ENCODE measurements at places on chromosomes 1 and 21.

DNA sequence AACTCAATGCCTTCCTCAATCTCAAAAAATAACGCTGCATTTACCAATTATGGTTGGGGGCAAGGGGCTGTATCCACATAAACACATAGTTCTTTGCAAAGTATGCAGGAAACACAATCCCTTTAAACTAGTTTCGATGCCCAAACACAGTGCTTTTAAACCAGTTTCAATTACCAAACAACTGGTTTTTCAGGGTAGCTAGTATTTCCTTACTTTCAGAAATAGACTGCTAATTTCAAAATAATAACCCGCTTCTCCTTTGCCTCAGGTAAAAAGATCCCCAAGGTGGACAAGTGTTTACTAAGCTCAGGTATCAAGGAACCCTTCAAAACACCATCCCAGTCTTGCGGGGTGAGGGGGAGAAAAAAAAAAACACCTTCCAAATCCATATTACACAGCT, 2.8 kb downstream of the SIPA1L2 start:
- DNase-seq: no peak

DNA sequence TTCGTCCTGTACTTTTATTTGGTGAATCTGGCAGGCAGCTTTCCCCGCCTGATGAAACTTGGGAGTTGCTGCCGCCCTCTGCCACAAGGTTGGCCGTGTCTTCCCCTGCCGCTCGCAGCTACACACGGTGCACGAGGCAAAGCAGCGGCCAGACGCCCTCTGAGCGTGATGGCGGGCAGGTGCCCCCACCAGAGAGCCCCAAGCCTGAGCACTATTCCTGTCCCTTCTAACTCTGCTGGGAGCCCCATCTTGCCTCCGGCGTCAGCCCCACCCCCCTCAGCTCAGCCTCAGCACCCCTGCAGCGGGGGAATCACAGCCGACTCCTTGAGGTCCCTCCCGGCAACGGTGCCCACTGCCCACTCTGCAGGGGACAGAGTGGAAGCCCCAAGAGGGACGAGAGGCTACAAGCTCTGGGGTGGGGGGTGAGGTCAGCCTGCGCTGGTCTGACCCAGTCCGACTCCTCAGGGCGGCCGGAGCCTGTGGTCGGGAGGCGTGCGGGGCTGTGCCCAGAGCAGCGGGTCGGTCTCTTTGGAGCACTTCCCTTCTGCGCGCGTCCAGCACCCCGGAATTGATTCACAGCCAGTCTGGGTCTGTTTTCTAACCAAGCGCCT, 41.3 kb downstream of the RIPK4 start:
- DNase-seq: no peak

- no peak for DNase-seq
Measured at GRCh38 chr1:211683396-211684297, 8.2 kb upstream of the NEK2 start.

DNA sequence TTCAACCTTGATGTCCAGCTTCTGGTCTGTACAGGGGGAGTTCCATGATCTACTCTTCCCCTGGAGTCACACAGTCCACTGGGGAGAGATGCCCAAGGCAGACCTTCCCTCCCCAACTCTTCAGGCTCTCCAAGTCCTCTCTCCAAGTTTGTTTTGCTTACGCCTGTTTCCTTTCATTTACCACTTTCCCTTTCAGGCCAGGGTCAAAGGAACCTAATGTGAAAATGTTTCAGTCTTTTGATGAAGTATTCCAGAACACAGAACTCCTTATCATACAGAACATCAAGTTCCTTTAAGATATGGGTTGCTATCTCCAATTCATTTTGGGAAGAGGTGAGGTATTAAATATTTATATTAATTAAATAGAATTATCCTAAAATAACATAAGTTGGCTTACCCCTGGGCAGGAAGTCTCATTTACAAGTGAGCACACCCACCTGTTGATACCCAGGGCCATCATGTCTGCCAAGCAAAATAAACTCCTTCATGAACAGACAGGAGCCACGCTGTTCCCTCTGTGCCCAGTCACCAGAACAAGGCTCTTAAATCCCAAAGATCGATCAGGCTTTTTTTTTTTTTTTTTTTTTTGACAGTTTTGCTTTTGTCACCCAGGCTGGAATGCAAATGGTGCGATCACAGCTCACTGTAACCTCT, 82.2 kb upstream of the LYST start:
- no peak for DNase-seq

DNA sequence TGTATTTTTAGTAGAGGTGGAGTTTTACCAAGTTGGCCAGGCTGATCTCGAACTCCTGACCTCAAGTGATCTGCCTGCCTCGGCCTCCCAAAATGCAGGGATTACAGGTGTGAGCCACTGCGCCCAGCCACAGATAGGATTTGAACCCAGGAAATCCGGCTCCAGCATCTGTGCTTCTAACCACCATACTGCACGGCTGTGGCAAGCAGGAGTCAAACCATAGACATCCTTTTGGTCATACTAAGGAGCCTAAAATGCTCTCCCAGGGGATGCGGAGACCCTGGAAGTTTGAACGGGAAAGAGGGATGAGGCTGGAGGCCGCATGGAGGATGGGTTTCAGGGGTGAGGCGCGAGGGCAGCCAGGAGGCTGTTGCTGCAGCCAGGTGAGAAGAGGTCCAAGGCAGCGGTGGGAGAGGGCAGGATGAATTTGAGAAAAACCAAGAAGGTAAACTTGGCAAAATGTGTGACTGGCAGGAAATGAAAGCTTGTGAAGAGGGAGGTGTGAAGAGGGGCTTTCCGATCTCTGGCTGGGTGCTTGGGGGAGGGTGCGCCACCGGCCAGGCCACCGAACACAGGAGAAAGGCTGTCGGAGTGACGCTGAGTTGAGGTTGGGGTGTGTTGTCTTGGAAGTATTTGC, 24.0 kb upstream of the CDK18 start:
- DNase-seq: no peak

DNA sequence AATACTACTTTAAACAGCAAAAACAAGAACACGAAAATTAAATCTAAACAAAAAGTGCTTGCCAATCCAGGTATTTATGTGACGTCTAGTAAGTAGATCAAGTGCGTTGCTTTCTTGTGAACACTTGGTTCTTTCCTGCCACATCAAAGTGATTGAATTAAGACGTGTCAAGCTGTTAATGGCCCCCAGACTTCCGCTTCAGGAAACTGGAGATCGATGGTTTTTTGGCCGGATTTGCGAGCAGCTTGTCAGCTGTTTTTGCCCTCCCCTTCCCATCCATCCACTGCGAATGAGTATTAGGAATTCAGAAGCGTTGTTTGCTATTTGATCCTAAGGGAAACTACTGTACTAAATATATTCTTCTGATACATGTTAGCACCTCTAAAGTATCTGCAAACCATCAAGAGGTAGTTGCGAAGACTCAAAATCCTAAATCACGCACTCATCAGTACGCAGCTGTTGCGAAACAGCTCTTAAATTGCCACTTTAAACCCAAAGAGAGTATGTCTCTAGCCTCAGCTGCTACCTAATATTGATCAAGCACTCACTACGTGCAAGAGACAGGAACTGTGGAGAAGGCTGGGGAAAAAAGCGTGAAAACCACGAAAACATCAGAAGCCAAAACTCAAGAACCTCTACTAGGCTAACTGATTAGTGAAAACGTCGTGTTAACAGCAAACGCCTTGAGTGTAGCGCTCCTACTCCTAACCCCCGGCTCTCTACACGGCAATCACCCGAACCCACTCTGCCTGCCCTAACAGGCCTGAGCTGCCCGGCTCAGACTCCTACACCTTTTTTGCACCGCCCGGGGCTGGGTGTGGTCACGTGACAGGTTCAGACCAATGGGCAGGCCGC, 473 bp upstream of the BRDT start:
- DNase-seq: peak; percentile 2

GRCh38 chr21:34337741-34338140, 26.1 kb upstream of the KCNE2 start:
- no peak for DNase-seq

GRCh38 chr1:87119541-87120140, 205.2 kb downstream of the HS2ST1 start:
- DNase-seq: no peak

GRCh38 chr1:201222125-201222524, 31.5 kb downstream of the IGFN1 start:
- DNase-seq: no peak

- peak; percentile 11 for DNase-seq
Measured at GRCh38 chr21:38520511-38520910, 22.2 kb upstream of the ERG start.

DNA sequence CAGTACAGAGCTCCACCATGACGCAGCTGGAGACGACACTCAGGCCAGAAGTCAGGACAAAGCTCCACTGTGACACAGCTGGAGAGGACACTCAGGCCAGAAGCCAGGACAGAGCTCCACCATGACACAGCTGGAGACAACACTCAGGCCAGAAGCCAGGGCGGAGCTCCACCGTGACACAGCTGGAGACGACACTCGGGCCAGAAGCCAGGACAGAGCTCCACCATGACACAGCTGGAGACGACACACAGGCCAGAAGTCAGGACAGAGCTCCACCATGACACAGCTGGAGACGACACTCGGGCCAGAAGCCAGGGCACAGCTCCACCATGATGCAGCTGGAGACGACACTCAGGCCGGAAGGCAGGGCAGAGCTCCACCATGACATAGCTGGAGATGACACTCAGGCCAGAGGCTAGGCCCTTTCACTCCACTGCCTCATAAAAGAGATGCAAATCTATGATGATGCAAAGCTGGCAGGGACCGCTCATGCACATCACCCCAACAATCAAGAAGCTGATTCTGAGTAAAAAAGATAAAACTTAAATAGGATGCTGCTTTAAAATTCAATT, 13.6 kb upstream of the OR2B11 start:
- no peak for DNase-seq

GRCh38 chr1:48242141-48242736, 19.7 kb downstream of the SLC5A9 start:
- peak; percentile 5 for DNase-seq

DNA sequence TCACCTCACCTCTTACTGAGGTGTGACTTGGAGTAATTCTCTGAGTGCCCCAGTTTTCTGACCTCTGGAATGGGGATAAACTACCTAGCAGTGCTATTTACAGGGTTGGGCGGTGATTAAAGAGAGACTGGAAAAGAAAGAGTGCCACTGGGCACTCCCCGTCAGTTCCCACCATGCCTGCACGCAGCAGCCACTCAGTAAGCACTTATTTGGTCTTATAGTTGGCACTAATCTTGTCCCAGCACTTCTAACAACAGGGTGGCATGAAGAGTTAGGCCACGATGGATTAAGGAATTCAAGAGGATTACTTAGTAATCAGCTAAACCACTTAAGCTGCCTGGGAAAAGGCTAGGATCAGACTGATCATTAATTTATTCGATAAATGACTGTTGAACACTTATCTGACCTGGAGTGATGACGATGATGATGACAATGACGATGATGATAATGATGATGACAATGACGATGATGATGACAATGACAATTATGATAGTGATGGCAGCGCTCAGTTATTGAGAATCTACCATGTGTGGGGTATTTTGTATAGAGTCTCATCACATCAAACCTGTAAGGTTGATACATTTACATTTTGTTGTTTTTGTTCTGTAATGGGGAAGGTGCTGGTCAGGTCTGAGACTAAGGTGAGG, 5.4 kb downstream of the CITED4 start:
- no peak for DNase-seq

- DNase-seq: no peak
Measured at GRCh38 chr1:33436557-33437285, 5.8 kb upstream of the PHC2 start.

- peak; percentile 25 for DNase-seq
Measured at GRCh38 chr21:28410256-28410655, 582.4 kb downstream of the LTN1 start.

GRCh38 chr1:3103967-3104677, 35.1 kb downstream of the PRDM16 start:
- no peak for DNase-seq

GRCh38 chr1:112852934-112853333, 103.1 kb downstream of the SLC16A1 start:
- no peak for DNase-seq

DNA sequence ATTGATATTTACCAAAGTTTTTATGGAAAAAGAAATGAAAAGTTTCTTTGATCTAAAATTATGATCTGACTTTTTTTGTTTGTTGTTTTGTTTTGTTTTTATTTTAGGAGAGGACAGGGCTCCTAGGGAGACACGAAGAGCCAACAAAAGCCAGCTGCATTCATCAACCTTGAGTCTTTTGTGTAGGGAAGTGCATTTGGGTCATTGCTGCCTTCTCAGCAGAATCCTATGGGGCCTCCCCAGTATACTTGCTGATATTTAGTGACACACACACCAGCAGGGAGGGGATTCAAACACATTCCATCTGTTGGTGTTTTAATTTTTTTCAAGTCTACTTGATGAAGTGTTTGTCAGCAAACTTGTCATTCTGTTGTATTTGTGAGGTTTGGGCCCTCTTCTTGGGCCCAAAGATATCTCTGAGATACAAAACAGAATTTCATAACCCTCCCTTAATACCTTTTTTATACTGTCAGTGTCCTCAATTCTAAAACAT, 203.5 kb downstream of the NTNG1 start:
- DNase-seq: no peak

DNA sequence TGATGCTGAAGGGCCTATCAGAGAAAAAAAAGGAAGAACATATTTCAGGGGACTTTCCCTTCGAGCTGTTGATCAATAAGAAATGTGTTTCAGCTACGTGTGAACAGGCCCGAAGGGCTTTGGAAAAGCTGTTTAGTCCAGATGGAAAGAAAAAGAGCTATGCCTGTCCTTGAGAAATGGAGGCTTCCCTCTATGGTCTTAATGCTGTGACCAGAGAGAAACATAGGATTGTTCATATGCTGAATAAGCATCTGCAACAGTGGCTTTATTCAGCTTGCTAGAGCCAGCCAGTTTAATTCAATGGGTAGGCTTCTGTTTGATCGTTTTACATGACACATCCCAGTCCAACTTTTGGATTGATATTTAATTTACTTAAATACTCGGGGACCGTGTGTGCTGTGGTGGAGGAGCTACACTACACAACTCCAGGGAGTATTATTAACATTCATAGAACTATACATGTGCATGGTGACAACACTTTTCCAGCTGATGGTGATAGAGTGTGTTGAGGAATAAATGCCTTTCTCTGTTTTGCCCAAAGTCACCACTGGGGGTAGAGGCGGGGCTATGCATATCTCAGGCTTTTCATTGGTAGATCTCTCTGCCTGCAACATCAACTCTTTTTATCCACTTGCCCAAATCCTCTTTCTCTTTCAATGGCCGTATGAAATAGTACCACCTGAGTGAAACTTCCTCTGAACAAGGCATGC, 106.7 kb upstream of the C8B start:
- peak; percentile 10 for DNase-seq

DNA sequence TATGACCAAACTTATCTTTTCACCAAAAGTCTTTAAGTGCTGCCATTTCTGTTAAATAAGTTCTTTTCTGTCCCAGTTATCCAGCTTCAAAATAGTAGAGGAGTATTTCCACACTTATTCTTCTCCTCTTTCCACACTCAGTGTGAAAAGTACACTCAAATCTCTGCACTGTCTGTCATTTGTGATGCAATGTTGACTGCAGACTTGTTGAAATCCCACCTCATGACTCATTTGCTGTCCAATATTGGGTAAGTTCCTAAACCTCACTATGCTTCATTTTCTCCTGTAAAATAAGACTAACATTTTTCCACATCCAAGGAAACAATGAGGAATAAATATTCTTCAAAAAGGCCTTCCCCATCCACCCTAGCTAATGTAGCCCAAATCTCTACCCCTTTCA, 17.5 kb downstream of the LRRIQ3 start:
- DNase-seq: peak; percentile 7

- peak; percentile 22 for DNase-seq
Measured at GRCh38 chr1:111990878-111991718, 1.6 kb upstream of the KCND3 start.

Data from NB4 (cell line).